ENCODE measurements at places on chromosomes 16 and 17.

DNA sequence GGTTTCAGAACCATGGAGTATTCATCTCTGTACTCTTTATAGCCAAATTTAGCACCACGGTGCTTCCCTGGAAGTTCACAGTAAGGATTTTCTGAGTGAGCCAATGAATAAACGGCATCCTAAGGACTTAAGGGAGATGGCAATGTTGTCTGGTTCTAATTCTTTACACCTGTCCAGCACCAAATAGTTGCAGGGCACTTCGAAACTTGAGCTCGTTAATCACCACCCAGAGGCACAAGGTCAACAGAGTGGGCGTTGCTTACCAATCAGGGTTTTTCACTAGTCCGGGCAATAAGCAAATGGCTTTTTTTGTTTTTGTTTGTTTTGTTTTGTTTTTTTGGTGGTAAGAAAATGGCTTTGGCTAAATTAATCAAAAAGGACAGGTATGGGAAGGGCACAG lies 28.2 kb upstream of the TMEM220 start:
- DNase-seq: no peak

DNA sequence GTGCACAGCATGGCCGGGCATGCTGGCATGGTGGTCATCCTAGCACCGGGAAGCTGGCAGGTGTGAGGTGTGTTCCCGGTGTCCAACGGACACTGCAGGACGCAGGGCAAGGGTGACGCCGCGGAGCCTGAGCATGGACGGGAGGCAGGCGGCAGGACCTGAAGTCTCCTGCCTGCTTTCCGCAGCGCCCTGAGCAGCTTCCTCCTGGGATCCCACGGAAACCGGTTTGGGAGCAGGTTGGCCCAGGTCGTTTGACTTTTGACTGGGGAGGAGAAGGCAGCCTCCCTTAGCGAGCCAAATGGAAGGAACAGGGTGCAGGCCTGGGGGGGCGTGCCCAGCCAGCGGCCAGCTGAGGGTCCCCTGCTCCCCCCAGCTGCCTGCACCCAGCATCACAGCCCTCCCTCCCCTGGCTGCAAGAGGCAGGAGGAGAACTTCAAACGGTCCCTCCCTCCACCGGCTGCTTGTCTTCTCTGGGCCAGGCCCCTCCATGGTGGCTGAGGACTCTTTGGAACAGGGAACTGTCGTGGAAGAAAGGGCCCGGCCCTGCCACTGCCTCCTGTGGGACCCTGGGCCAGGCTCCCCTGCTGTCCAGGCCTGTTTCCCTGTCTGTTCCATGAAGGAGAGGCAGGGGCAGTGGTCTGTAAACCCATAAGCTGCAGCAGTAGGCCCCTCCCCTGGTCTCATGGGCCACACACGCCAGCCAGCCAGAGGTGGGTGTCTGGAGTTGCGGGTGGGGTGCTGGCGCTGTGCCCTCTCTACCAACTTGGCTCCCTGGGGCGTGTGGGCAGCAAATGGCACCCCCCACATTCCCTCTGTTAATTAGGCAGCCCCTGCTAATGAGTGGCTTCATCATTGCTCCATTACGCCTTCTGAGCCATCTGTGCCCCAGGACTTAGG lies 7.8 kb upstream of the ADGRG1 start:
- no peak for DNase-seq

DNA sequence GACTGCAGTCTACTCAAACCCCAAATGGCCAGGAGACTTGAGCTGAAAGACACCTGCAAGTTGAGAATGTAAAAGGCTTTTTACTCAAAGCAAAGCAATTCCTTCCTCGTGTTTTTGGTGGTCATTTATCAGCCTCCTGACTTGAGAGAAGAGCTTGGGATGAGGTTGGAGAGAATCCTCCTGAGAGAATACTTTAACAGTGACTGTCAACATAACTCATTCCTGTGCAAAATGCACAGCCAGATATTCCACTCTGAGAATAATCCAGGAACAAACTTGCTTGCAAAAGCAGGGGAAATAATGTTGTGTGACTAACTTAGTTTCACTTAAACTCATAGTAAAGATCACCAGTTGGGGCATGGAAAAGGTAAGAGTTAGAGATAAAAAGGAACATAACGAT lies 53.4 kb downstream of the SNTB2 start:
- no peak for DNase-seq

- no peak for DNase-seq
These were observed 6.3 kb upstream of the CEP131 start for GRCh38 chr17:81228834-81229665.

GRCh38 chr17:36485805-36486203 lies 677 bp upstream of the ZNHIT3 start:
- DNase-seq: no peak

DNA sequence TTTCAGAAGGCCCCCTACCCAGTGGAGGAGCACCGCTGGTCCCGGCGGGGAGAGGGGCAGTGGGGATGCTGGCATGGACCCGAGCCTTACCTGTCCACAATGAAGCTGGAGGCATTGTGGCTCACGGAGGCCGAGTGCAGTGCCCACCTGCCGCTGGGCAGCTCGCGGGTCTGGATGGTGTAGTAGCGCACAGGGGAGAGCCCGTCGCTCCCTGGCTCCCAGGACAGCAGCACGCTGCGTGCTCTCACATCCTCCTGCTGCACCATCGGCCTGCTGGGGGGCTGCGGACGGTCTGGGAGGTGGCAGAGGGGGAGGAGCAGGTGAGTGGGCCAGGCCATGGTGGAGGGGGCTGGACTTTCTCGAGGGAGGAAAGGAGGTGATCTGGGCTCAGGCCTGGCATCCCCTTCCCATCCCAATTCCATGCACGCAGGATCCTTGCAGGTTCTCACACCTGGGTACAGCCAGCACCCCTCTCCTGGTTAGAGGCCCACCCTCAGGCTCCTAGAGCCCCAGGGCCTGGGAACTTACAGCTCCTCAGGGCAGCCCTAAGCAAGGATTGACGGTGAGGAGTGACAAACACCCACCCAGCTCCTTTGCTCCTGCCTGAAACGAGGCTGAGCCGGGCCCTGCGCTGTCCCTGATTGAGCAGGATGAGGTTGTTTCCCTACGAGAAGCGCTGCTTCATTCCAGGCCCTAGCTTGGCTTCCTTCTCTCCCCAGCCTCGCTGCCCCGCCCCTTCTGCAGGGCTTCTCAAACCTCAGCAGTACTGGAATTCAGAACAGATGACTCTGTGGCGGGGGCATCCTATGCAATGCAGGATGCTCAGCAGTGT lies 76.2 kb upstream of the CDC42EP4 start:
- no peak for DNase-seq

- no peak for DNase-seq
These were observed 344.0 kb downstream of the CA10 start for GRCh38 chr17:51814521-51814920.

DNA sequence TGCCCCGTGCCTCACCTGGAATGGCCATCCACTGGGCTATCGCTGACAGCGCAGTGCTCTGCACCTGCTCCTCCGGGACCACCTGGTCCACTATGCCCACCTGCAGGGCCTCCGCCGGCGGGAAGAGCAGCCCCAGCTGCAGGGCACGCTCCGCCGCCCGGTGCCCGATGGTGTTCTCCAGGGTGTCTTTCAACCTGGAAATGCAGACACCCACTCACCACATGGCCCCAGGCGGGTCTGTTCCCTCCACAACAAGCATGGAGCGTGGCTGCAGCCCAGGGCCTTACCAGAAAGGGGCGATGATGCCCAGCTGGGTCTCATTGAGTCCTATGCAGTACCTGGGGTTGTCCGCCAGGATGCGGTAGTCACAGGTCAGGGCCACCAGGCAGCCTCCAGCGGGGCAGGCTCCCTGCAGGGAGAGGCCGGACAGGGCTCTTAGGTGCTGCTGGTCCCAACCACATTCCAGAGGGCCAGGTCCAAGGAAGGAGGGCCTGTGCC lies 6.8 kb downstream of the DNASE1L2 start:
- no peak for DNase-seq

GRCh38 chr17:38554430-38555350 lies 51.1 kb downstream of the SRCIN1 start:
- DNase-seq: no peak

GRCh38 chr17:78935419-78936323 lies 10.5 kb upstream of the TIMP2 start:
- no peak for DNase-seq

GRCh38 chr16:86965840-86966550 lies 351.2 kb downstream of the C16orf95 start:
- no peak for DNase-seq

- no peak for DNase-seq
These were observed 24.1 kb downstream of the HEATR9 start for GRCh38 chr17:35844547-35844946.

- peak; percentile 93 for DNase-seq
These were observed at the start of gene FBXL20 for GRCh38 chr17:39401412-39402243. Gene FBXL20 (minus strand): TSS chr17:39401626. CDS start chr17:39401402, 224 bp downstream.

DNA sequence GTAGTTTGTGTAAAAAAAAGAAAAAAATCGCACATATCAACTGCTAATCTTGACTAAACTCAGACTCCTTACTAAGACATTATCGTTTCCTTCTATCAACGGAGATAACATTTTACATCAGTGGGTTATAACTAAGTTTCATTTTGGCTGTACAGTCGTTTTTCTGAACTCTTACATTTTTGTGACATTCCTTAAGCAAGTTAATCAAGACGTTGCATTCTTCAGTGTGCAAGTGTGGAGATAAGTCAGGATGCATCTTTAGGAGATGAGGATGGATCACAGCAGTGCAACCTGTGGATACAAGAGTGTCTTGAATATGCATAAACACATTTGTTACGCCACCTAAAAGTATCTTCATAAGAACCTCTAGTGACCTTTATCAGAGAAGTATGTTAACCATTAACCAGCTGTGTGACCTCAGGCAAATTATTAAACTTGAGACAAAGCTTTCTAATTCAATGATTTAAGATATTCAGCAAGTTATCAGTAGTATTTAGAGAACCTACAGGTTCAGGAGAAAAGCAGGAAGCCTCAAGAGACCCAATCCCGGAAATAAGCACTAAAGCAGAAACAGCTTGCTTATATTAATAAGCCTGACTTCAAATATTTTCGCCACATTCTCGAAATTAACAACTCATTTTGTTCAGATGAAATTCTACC lies 9.4 kb downstream of the CMC2 start:
- DNase-seq: no peak

GRCh38 chr16:83717814-83718213 lies 90.0 kb upstream of the HSBP1 start:
- no peak for DNase-seq

DNA sequence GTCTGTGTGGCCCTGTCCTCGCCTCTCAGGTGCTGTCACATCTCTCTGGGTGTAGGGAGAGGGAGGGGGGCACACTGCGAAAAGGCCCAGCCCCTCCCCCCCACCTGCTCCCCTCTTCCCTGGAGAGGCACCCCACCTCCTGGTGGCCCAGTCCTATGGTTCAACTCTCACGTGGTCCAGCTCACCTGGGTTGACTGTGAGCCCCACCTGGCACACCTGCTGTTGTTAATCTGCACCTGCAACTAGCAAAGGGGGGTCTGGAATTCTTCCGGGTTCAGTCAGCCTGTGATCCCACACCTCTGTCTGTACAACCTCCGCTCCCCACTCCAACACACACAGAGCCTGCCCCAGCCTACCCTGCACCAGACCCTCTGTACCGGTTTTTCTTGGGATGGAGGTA lies 2.0 kb upstream of the SYNGR2 start:
- no peak for DNase-seq

DNA sequence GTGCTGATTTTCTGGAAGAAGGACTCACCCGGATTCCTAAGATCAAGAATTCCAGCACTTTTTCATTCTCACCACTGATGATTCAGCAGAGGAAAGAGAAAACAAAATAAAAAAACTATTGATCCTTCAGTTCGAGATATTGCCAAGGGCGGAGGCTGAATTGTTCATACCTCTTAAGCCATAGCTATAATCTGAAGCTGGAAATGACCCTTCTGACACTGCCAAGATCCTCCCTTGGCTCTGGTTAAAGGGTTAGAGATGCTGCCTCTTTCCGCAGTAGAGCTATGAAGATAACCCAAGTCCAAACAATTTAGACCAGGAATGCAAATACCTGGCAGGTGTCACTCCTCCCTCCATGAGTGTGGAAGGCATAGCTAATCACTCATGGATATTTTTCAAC lies 73.0 kb downstream of the TMEM114 start:
- no peak for DNase-seq

Measured in T-cell (primary cell).